ENCODE measurements at places on chromosomes 4 and X.
A peak's percentile ranks its signal among the peaks of the same experiment; 100 is the strongest.

- no peak for DNase-seq
Observed at GRCh38 chrX:40244980-40245379, 147.2 kb upstream of the BCOR start.

GRCh38 chrX:129786210-129786651 is 6.5 kb downstream of the SASH3 start:
- DNase-seq = no peak

GRCh38 chrX:25144043-25144940 is 128.5 kb upstream of the ARX start:
- DNase-seq = peak; percentile 31

- no peak for DNase-seq
Observed at GRCh38 chr4:35189988-35190613, 1054.2 kb downstream of the ARAP2 start.

DNA sequence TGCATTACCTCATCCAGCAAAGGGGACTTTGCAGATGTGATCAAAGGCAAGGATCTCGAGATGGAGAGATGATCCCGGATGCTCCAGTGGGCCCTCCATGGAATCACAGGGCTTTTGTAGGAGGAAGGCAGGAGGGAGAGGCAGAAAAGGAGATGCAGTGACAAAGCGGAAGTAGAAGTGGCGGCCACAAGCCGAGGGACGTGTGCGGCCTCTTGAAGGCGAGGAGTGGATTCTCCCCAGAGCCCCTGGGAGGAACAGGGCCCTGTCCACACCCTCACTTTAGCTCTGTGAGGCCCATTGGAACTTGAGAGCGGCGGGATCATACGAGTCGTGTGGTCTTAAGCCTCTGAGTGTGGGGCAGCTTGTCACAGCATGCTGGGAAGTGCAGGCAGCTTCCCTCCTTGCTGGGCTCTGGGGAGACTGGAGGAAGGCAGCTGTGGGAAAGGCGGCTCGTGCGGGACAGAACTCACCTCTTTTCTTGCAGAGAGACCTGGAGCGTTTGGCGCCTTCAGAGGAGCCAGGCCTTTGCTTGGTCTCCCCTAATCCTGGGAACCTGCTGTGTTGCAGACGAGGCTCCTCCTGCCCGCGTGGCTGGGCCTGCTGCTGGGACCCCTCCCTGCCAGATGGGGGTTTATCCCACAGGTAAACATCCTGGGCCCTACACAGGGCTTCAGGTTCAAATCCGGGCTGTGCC is 10.2 kb downstream of the SH3TC1 start:
- DNase-seq = no peak

DNA sequence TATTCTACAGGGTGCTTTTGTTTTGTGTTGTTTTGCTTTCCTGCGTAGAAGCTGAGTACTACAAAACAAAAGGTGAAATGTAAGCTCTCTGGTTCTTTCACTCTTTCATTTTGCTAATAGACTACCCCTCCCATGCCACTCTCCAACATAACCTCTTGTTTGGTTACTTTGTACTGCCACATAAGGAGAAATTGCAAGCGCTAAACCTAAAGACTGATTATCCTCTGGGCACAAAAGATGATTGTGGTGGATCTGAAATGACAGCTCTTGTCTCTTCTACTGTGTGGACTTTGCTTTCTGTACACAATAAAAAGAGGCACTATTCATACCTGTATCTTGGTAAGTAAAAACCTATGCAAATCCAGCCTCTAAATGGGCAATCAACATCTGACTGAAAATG is 5.3 kb downstream of the MBNL3 start:
- no peak for DNase-seq

- DNase-seq = no peak
Observed at GRCh38 chr4:123478859-123479345, 82.3 kb downstream of the SPRY1 start.

- no peak for DNase-seq
Observed at GRCh38 chrX:20529301-20529700, 262.6 kb upstream of the RPS6KA3 start.

DNA sequence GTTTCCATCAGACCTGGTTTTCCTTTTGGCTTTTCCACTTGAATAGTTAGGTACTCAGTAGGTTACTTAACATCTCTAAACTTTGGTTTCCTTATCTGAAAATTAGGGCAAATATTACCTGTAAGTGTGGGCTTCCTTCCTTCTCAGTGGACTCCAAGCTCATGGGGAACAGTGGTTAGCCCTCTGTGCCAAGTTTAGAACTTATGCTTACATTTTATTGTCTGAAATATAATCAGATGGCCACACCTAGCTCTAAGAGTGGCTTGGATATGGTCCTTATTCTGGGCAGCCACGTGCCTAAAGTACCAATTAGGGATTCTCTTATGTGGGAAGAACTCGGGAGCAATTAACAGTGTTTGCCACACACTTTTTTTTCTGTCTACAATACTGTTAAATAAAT is 133.9 kb downstream of the UCHL1 start:
- no peak for DNase-seq
